ENCODE measurements at places on chromosomes 11 and 22.
A peak's percentile ranks its signal among the peaks of the same experiment; 100 is the strongest.

DNA sequence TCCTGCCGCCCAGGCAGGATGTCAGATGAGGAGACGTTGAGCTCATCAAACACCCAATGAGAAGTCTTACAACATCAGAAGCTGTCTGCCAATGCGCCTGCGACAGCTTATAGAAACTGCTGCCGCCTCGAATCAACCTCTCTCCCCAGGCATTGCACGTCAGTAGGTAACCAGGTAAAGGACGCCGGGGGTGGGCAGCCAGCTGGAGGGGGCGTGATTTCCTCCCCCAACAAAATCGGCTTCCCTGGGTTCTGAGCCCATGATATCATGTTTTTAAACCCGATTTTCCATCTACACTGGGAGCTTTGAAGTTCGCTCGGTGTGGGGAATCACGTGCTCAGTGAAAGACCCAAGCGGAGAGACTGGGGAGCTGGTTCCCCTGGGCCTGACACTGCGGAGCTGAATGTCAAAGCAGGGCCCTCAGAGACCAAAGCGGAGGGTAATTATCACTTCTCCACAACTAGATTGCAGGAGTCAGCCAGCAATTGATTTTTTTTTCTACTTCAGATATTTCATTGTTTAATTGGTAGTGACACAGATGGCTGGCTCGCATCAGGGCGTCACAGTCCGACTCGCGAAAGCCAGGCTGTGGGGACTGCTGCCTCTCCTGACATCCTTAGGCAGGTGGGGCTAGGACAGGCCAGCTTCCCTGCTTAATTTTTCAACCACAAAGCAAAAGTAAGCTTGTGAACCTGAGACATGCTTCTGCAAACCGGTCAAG is 15.4 kb downstream of the FAM83F start:
- DNase-seq = no peak

DNA sequence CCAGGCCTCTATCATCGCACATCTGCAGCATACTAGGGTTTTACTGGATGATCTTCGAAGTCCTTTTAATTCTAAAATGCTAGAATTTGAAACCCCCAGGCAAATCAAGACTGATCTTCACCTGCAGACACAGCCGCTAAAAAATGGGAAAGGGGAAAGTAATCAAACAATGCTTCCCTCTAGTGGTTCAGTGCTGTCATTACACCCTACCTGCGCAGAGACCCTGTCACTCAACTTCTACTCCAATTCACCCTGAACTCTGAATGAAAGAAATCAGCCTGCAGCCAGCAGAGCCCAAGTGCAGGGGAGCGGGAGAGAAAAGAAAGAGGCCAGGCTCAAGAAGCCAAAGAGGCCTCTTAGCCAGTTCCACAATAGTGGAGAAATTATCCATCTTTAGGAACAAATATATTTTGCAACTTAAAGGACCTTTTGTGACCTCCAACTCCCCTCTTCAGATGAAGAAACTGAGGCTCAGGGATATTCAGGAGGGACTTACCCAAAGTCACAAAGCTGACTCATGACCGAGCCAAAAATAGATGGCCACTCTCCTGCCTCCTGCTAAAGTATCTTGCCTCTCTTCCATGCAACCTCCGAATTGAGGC is 33.0 kb downstream of the SERGEF start:
- peak; percentile 69 for DNase-seq

GRCh38 chr22:18927020-18927419 is 9.1 kb downstream of the PRODH start:
- DNase-seq = no peak

DNA sequence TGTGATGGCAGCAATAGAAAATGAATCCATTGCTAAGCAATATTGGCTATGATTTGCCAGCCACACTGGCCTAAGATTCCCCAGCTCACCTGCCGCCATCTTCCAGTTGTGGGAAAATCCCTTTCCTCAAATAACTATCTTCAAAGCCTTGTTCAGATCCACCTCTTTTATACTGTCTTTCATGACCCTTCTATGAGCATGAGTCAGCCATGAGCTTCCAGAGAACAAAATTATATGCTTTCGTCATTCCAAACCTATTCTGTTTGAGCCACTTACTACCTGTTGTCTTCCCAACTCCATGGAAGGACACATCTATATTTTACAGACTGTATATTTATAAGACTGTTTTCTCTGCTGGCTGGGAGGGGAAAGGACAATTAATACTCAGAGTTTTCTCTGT is 25.0 kb upstream of the PRSS23 start:
- DNase-seq = no peak

- DNase-seq = no peak
These were observed 43.3 kb downstream of the DDX10 start for GRCh38 chr11:108708173-108708572.

DNA sequence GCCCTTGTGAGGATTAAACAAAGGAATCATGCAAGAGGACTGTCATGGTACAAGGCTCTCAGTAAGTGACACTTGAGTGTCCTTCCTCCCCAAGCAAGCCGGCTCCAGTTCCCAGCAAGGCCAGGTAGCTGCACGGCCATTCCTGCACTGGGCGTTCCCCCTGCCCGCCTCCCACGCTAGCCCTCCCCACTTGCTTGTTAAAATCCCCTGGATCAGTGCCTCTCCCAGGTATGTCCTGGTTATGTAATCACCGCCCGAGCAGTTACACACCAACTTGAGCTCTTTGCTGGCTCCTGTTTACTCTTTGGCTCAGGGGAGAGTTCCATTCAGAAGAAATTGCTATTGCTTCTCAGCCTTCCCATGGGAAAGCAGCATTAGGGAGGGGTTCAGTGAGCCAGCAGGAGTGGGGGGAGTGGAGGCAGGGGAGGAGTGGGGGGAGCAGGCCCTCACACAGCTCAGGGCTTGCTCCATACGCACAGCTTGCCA is 19.4 kb upstream of the MYEOV start:
- DNase-seq = no peak

Data from NCI-H748 treated with DMSO at 0.1 percent for 48 hours (cell line).